ENCODE measurements at places on chromosomes 7 and 10.
A peak's percentile ranks its signal among the peaks of the same experiment; 100 is the strongest.

DNA sequence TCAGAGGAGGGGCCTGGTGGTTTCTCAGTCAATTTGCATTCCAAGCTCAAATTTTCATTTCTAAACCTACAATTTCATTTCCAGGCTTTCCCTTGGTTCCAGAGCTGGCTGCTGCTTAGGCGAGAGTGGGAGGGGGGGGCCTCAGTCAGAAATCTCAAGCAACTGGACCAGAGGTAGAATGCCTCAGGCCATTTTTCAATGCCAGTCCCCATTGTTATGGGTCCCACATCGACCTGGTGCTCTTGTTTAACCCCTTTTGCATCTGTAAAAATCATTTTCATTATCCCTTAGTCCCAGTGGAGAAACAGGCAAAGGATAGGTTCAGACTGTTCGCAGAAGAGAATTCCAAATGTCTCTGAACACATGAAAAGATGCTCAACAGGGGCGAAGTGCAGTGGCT lies 13.5 kb upstream of the BAG3 start:
- DNase-seq: no peak

- no peak for DNase-seq
These were observed 260.7 kb downstream of the KLF6 start for GRCh38 chr10:3524086-3524960.

GRCh38 chr7:137953043-137953664 lies 48.7 kb downstream of the CREB3L2 start:
- DNase-seq: no peak

DNA sequence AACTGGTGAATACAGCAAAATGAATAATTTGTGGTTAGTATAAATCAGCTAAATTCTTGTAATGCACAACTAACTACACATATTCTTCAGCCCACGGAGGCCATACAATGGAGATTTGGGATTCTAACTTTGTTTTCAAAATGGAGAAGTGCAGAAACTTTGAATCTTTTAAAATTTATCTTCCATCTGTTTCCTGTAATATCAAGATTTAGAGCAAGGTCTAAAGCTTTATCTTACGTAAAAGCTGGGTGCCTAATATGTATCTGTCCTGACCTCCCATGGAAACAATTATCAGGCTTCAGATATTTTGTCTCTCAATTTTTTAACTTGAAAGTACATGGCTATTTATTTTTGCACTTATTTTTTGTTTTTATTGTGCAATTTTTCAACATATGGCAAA lies 5.0 kb upstream of the AHR start:
- DNase-seq: no peak

DNA sequence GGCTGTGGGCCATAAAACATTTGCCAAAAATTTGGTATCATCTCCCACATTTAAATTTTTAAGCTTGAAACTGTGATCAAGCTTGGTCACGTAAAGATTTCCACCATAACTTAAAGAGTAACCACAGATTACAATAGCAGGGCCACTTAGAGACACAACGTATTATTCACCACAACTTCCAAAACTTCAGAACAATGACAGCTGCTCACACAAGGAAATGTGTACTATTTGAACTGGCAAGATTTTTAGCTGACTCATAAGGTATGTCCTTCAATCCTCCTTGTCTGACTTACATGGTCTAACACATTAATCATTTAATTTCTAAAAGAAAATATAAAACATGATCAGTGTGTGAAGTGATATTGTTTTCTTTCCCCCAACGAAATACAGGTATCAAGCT lies 234.5 kb downstream of the PARD3 start:
- DNase-seq: no peak

- no peak for DNase-seq
These were observed 4.8 kb downstream of the ADRB1 start for GRCh38 chr10:114048472-114048871.

- no peak for DNase-seq
These were observed 267.5 kb downstream of the CELF2 start for GRCh38 chr10:11285171-11285570.

DNA sequence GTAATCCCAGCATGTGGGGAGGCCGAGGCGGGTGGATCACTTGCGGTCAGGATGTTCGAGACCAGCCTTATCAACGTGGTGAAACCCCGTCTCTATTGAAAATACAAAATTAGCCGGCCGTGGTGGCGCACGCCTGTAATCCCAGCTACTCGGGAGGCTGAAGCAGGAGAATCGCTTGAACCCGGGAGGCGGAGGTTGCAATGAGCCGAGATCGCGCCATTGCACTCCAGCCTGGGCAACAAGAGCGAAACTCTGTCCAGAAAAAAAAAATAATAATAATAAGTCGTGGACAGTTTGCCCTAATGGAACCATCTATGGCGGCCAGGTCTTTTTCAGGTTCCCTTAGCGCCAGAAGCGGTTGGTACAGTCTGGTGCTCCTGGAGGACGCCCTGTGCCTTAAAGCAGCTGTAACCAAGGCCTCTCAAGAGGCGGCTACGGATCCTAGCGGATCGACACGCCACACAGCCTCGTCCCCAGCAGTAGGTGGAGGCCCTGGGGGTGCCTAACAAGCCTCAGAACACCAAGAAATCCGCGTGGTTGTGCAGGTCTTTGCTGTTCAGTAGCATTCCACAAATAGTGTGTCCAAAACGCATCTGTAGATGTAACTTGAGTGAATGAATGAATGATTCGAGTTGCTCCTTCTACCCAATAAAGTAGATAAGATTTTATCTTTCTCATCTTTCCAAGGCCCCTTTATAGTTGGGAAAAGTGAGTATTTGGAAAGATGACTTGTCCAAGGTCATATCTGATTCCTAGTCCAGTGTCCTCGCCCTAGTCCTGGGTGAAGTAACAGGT lies 982 bp downstream of the PGAM1 start:
- DNase-seq: no peak

DNA sequence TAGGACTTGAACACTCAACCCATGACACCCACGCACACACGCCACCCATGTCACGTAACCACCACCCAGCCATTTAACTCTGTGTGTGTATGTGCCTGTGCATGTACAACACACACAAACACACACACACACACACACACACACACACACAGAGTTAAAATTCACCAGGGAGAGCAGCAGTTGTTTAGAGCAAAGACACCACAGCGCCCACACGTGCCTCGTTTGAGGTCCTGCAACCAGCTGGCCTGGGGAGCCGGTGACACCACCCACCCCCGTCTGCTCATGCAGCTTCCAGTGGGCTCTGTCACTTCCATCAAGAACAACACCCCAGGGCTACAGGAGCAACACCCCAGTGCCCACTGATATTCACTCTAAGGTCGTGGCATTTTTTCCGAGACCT lies 97.4 kb downstream of the ELFN1 start:
- no peak for DNase-seq

GRCh38 chr10:12314836-12315235 lies 34.5 kb upstream of the CAMK1D start:
- DNase-seq: no peak

GRCh38 chr10:88531392-88532052 lies 51.6 kb downstream of the RNLS start:
- DNase-seq: no peak

- DNase-seq: no peak
These were observed 181.3 kb downstream of the CHN2 start for GRCh38 chr7:29375641-29376562.

- peak; percentile 39 for DNase-seq
These were observed 58.7 kb upstream of the GDF10 start for GRCh38 chr10:47241256-47241655.

GRCh38 chr7:90262438-90262837 lies 17.5 kb downstream of the CFAP69 start:
- DNase-seq: no peak

GRCh38 chr10:126268013-126268920 lies 120.0 kb downstream of the ADAM12 start:
- no peak for DNase-seq

GRCh38 chr7:39908141-39908540 lies 41.9 kb upstream of the CDK13 start:
- DNase-seq: no peak

GRCh38 chr7:127844707-127845331 lies 186.4 kb downstream of the LRRC4 start:
- no peak for DNase-seq

- DNase-seq: no peak
These were observed 5.7 kb downstream of the ATG9B start for GRCh38 chr7:151018421-151019129.

DNA sequence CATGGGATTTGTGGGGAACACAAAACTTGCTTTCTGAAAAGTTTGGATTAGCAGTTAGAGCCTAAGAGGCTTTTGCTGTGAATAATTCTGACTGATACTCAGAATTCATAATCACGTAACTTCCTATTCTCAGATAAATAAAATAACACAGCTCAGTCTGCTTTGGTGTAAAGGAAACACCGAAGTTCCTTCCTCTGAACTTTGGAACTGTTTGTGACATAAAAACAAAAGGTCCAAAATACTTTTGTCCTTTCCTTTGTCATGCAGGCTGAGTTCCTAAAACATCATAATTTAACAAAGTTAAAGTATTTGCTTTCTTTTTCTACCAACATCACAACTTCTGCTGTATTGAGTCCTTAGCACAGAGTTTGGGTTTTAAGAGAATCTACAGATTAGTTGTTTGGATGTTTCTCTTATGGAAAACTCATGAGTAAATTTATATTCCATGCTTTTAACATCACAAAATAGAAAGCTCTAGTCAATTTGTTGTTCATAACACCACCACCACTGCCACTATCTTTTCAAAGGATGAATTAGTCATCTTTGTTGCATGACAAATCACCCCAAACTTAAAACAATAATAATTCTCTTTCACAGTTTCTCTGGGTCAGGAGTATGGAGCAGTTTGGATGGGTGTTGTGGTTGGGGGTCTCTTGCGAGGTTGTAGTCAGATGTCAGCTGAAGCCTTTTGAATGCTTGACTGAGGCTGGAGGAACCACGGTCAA lies 123.4 kb downstream of the REEP3 start:
- no peak for DNase-seq

- DNase-seq: no peak
These were observed 69.3 kb downstream of the LRGUK start for GRCh38 chr7:134196439-134196838.

- no peak for DNase-seq
These were observed 118.1 kb upstream of the EGR2 start for GRCh38 chr10:62934258-62934657.

DNA sequence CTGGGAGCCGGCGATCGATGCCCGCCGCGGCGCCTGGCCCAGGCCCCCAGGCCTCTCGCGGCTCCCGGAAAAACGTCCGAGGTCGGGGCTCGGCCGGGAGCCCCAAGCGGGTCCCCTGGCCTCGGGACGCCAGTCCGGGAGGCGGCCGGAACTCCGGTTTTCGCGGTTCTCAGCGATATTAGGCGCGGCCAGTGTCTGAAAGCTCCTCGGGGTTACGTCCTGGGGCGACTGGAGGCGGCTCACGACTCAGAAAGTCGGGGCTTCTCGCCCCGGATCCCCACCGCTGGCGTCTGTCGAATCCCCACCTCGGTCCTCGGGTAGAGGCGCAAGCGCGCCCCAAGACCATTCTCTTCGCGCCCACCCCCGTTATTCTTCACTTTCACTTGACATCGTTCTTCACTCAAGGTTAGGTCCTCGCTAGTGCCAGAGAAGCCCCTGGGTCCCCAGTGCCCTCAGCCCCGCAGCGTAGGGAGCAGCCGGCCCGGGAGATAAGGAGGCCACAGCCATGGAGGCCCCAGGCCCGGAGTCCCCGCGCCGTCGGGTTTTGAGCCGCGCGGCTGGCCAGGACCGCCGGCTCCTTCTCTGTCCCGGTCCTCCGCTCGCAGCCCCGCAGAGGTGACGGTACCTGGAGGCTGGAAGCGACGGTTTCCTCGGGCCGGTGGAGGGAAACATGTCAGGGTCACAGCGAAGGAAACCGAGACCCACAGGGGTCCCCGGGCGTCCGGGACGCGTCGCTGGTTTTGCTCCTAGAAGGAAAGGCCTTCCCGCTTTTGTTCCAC lies 35.2 kb upstream of the EBLN1 start:
- DNase-seq: no peak

DNA sequence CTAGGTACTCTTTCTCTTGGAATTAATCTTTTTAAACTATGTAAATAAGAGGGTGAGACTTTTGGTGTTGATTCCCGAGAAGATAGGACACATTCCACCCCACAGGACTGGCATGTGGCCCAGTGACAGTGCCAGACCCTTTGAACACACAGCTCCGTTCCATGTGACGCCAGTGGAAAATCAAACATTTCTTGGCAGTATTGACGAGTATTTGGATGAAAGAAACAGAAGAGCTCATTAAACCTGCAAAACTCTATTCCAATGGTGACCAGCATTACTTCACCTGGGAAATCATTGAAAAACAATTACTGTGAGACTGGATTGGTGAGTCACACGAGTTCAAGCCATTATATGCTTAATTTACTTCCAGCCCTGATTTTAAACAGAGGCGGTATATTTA lies 25.8 kb downstream of the AKR1E2 start:
- no peak for DNase-seq

DNA sequence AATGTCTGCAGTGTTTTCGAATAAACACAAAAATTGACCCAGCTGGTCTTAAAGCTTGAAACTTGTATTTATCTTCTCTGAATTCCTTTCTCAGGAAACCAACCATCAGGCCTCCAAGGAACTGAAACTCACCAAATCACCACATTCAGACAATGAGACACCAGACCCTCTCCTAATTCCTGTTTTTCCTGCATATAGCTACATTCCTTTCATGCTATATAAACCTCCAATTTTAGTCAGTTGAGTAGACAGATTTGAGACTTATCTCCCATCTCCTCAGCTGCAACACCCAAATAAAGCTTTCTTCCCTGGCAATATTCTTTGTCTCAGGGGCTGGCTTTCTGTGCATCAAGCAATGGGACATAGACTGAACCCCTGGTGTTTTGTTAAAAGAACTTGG lies 317.0 kb downstream of the CACNA2D1 start:
- no peak for DNase-seq

DNA sequence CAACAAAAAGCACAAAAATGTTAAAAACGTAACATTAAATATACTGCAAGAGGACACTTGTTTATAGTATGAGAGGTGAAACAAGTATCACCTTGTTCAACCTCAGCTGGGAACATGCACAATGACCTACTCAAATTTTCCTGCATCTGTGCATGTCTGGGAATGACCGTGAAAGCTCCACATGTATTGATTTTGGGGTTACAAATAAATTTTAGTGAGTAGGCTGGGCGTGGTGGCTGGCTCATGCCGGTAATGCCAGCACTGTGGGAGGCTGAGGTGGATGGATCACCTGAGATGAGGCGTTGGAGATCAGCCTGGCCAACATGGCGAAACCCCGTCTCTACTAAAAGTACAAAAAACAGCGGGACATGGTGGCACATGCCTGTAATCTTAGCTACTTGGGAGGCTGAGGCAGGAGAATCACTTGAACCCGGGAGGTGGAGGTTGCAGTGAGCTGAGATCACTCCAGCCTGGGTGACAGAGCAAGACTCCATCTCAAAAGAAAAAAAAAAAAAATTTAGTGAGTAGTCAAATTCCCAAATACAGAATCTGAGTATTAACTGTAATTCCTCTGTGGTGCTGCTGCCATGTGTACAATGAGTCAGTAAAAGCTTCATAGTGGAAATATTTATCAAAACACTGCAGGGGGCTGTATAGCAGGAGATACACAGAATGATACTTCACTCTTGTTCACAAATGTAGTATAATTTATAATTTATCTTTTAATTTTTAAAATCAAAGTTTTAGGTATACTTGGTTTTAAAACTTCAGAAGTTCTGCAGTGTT lies 41.1 kb downstream of the SUGCT start:
- DNase-seq: no peak
